Stimulated activated CD8-positive, alpha-beta memory T cell treated with anti-CD3 and anti-CD28 coated beads, Interleukin-2, amount 100 ng/mL, for 1 hour (primary cell): ENCODE measurements at places on chromosomes 1 and 21.

GRCh38 chr1:87497380-87498203 lies 168.9 kb downstream of the LMO4 start:
- no peak for DNase-seq

GRCh38 chr1:15352128-15352957 lies 57.3 kb upstream of the EFHD2 start:
- no peak for DNase-seq

DNA sequence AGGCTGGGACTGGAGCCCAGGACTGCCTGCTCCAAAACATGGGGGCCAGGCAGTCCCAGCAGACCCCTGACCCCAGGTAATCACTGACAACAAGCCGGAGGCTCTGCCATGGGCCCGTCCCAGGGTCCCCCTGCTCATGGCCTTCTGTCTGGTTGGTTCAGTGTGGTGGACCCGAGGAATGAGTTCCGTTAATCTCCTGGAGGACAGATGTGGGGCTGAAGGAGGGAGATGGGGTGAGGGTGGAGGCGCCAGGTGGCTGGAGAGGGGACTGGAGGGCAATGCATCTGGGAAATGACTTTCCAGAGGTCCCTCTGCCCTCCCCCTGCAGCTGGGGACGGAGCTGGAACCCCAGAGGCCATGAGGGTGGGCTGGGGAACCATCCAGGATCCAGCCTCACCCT lies 103.2 kb downstream of the EBNA1BP2 start:
- no peak for DNase-seq

DNA sequence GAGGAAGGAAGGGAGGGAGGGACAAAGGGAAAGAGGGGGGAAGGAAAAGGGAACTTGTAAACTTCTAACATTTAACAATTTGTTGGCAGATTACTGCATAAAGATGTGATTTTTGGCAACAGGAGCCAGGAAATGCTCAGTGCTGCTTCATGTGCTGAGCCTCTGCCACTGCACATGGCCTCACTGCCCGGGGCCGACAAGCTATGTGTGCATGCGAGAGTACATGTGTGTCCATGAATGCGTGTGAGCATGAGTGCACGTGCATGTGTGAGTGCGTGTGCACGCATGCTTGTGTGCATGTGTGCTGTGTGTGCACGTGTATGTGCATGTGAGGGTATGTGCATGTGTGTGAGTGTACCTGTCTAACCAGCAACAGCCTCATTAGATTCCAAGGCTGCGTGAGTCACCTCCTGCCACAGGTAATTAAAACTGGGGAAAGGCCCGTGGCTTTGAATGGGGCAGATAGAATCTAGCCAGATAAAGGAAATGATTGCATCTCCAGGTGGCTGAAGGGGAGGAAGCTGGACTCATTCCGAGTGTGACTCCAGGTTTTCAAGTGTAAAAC lies 41.4 kb upstream of the TSPEAR start:
- DNase-seq, result no peak

GRCh38 chr21:18252680-18253079 lies 8.0 kb downstream of the CHODL start:
- DNase-seq, result no peak
